ENCODE measurements at places on chromosomes 5 and 9.

GRCh38 chr5:19928562-19929421 is 59.2 kb downstream of the CDH18 start:
- DNase-seq: peak; percentile 74

DNA sequence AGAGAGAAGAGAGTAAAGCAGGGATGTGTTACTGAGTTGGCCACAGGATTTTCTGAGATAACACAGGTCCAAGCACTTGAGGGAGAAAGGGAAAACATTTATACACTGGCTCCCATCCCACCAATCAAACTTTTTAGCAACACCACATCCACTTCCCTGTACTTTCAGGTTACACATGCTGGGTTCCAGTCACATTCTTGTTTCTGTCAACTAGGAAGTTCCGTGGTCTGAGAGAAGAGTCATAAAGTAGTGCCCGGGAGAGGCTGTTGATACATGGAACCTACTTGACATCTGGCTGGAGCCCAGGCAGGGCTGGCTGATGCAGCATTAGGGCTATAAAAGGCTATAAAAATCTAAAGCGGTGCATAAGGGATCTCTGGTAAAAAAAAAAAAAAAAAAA is 473.9 kb upstream of the COX7C start:
- DNase-seq: no peak

GRCh38 chr5:80035839-80036238 is 691 bp downstream of the THBS4 start:
- no peak for DNase-seq

GRCh38 chr5:2634399-2635176 is 116.9 kb downstream of the IRX2 start:
- no peak for DNase-seq

DNA sequence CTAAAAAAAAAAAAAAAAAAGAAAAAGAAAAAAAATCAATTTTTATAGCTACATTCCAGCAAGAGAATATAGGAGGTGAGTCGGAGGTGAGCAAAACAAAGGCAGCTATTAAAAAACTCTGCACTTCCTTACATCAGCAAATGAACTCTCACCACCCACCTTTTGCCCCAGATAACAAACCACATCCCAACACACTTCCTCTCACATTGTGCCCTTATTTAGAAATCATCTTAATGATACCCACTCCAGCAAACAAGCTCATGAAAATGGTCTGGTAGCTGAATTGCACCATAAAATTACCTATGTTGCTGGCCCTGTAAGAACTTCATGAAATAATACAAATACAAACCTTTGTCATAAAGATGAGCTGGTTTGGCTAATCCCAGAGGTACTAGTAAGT is 82.9 kb downstream of the CEMIP2 start:
- DNase-seq: no peak

DNA sequence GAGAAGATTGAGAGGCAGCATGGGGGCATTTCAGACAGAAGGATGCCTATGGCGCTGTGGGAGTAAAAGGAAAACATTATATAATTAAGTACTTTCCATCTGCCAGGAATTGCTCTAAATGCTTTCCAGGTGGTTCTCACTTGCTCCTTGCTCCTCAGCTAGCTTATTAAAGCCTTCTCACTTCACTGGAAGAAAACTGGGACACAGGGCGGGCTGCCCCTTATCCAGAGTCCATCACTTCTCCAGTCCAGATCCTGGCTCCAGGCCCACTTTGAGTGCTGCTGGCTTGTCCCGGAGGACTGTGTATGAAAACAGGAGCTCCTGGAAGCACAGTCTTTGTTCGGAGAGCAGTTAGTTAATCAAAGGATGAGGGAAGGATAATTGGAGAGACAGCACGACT is 409.9 kb upstream of the ADAMTS16 start:
- no peak for DNase-seq

GRCh38 chr9:134544388-134545214 is 97.0 kb upstream of the COL5A1 start:
- peak; percentile 88 for DNase-seq

DNA sequence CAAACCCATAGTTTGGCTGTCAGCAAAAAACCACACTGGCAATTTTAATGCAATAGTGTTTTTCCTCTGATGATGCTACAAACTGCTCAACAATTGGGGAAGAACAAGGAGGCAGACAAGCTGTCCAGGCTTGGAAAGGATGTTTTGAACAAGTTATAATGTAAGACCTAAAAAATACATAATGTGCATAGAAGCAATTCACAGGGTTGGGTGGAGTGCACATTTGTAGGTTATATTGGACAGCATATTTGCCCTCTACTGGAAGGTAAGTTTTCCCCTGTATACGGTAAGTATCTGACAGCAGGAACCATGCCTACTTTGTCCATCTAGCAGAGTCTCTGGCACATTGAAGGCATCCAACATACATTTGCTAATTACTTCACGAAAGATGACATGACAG is 114.3 kb upstream of the PUM3 start:
- no peak for DNase-seq

GRCh38 chr9:114480746-114481435 is 24.4 kb downstream of the WHRN start:
- DNase-seq: no peak

- DNase-seq: peak; percentile 53
These were observed 142.1 kb upstream of the ADAMTSL1 start for GRCh38 chr9:18331808-18332209.

- DNase-seq: no peak
These were observed 1.5 kb downstream of the TOR2A start for GRCh38 chr9:127733614-127734013.

GRCh38 chr9:108047264-108047663 is 557.7 kb upstream of the KLF4 start:
- DNase-seq: no peak

- DNase-seq: no peak
These were observed 86.7 kb downstream of the GPR21 start for GRCh38 chr9:123120131-123120530.

GRCh38 chr5:80565330-80565729 is 4.8 kb downstream of the ANKRD34B start:
- peak; percentile 14 for DNase-seq

GRCh38 chr9:33381231-33381791 is 21.1 kb downstream of the AQP7 start:
- peak; percentile 34 for DNase-seq

GRCh38 chr5:75465480-75465879 is 45.9 kb downstream of the CERT1 start:
- peak; percentile 12 for DNase-seq

- DNase-seq: peak; percentile 38
These were observed 17.8 kb upstream of the SLC25A51 start for GRCh38 chr9:37921546-37922300.

DNA sequence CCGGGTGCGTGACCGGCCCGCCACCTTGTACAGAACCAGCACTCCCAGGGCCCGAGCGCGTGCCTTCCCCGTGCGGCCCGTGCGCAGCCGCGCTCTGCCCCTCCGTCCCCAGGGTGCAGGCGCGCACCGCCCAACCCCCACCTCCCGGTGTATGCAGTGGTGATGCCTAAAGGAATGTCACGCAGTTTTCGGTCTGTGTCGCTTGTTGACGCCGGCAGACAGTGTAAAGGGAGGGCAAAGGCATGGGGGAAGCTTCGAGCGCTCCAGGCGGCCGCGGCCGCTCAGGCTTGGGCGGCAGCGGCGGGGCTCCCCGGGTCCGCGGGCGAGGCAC is 1.3 kb downstream of the LRRC26 start:
- no peak for DNase-seq

DNA sequence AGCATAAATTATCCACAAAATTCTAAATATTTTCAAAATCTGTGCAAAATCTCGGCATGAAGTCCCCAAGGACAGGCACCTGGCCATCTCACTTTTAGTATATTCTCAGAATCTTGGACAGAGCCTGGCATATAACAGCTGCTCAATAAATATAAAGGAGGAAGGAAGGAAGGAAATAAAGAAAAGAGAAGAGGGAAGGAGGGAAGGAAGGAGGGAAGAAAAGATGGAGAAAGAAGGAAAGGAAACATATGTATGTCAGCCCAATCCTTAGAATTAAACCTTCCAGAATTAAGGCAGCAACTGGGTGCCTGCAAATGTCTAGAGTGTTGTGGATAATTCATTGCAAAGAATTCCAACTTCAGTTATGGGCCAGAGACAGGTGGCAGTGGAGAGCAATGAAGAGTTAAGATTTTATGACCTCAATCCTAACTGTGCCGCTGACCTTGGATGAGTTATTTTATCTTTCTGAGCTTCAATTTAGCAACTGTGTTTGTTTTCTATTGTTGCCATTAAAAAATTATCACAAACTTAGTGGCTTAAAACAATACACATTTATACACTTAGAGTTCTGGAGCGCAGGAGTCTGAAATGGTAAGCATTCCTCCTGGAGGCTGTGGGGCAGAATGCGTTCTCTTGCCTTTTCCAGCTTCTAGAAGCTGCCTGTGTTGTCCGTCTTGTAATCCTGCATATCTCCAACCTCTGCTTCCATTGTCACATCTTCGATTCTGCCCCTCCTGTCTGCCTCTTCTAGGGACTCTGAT is 200.9 kb upstream of the MSX2 start:
- DNase-seq: no peak

GRCh38 chr5:57338068-57338867 is 144.3 kb downstream of the ACTBL2 start:
- no peak for DNase-seq

DNA sequence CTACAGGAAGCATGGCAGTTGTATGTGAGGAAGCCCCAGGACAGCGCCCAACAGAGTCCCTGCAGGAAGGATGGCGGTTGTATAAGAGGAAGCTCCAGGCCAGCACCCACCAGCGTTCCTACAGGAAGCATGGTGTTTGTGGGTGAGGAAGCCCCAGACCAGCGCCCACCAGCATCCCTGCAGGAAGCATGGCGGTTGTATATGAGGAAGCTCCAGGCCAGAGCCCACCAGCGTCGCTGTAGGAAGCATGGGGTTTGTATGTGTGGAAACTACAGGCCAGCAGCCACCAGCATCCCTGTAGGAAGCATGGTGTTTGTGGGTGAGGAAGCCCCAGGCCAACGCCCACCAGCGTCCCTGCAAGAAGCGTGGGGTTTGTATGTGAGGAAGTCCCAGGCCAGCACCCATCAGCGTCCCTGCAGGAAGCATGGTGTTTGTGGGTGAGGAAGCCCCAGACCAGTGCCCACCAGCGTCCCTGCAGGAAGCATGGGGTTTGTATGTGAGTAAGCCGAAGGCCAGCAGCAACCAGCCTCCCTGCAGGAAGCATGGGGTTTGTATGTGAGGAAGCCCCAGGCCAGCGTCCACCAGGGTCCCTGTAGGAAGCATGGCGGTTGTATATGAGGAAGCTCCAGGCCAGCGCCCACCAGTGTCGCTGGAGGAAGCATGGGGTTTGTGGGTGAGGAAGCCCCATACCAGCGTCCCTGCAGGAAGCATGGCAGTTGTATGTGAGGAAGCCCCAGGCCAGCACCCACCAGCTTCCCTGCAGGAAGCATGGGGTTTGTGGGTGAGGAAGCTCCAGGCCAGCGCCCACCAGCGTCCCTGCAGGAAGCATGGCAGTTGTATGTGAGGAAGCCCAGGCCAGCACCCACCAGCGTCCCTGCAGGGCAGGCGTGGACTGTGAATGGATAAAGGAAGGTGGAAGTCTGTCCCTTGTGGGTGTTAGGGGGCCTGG is 79.0 kb downstream of the DAP start:
- no peak for DNase-seq

GRCh38 chr9:4939118-4939561 is 45.9 kb upstream of the JAK2 start:
- no peak for DNase-seq

GRCh38 chr5:134969166-134969565 is 1.5 kb downstream of the CATSPER3 start:
- no peak for DNase-seq

GRCh38 chr9:74672237-74672636 is 175.1 kb downstream of the RORB start:
- no peak for DNase-seq

DNA sequence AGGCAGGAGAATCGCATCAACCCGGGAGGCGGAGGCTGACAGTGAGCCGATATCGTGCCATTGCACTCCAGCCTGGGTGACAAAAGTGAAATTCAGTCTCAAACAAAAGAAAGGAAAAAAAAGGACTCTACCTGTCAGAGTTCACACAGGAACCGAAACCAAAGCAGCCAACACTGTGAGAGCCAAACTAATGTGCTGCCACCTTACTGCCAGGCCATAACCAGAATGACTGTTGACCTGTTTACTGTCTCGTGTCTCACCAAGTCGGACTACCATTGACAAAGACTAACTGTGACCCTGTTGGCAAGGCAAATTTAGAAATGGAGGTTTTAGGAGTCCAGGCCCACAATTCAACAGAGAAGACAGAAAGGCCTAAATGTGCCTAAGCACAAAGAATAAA is 112.4 kb downstream of the ANXA2R start:
- DNase-seq: no peak

DNA sequence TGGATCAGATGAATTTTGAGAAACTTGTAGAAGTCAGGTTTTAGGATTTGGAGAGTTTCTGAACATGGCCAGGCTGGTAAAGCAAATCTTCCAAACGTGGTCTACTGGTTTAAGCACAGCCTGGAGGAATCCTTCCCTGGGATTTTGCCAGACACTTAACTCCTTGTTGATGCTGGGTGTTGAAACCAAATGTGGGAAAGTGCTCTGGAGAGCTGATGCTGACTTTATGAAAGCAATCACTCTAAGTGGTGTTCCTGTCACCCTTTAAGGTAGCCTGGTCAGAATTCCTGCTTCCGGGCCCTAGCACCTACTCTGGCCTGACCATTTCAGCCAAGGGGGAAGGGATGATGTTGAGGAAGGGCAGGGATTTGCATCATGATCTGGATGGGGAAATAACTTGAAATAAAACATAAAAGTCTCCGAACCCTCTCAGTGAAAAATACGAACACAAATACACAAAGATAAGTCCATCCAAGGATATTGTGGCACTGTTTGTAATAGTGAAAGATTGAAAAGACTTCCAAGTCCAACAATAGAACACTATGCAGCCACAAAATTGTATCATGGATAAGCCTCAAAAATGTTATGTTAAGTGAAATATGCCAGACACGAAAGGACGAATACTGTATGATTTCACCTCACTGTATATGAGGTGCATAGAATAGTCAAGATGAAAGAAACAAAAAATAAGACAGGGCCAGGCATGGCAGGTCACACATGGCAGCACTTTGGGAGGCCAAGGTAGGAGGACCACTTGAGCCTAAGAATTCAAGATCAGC is 57.7 kb downstream of the PDE6A start:
- DNase-seq: peak; percentile 72
